ENCODE measurements at places on chromosomes 4 and X.

DNA sequence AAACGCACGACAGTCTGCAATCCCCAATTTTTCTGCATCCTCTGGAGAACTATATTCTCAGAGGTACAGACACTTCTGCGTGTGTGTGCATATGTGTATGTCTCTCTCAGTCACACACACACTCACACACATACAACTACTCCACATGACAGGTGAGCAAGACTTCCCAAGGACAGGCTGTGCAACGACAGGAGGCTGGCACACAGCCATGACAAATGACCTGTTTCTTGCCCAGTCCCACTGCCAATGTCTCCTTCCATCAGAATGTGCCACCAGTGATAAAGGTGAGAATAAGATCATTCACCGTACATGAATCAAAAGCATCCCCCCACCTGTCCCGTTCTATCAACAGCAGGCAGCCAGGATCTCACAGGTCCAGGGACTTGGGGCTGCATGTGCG, 52.4 kb downstream of the PPP2R2C start:
- no peak for DNase-seq

- no peak for DNase-seq
These were observed 83.0 kb downstream of the PJA1 start for GRCh38 chrX:69082055-69082752.

DNA sequence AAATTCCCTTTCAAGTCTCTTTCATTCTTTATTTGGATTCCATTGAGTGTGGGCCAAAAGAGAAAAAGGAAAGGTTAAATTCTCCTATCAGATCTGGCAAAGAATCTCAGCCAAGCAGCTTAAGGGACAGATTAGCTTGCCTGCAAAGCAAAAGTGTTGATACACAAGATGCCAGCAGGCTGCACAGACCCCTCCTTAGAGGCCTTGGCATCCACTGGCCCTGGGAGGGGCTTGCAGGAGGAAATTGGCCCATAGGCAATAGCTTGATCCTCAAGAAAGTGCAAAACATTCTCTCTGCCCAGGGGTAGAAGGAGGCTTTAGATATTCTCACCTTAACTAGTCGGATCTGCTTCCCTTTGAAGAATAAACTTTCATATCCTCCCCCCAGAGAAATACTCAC, 300.4 kb upstream of the CPEB2 start:
- DNase-seq, result no peak

GRCh38 chrX:16977771-16978170, 31.3 kb downstream of the REPS2 start:
- DNase-seq, result no peak

- peak; percentile 11 for DNase-seq
These were observed 168.8 kb upstream of the ZFP42 start for GRCh38 chr4:187826725-187827124.

DNA sequence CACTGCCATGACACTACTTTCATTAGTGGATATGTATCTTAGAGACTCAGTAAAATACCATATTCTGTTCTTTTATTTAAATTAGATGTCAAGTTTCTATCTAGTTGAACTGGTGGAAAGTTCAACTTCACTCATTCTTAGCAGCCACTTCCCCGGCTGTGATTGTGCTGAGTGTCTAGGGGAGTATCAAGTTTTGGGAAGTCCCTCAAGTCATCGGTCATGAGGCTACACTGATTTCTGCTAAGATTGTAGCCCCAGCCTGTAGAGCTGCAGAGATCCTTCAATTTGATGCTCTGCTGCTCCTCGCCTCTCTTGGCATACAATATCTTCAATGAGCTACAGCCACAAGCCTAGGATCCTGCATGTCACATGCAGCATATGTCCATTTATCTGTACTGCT, 53.9 kb downstream of the DMP1 start:
- DNase-seq, result no peak

GRCh38 chrX:97306771-97307470, 423.2 kb downstream of the RPA4 start:
- DNase-seq, result no peak

GRCh38 chr4:8218371-8219031, 19.4 kb downstream of the SH3TC1 start:
- no peak for DNase-seq

DNA sequence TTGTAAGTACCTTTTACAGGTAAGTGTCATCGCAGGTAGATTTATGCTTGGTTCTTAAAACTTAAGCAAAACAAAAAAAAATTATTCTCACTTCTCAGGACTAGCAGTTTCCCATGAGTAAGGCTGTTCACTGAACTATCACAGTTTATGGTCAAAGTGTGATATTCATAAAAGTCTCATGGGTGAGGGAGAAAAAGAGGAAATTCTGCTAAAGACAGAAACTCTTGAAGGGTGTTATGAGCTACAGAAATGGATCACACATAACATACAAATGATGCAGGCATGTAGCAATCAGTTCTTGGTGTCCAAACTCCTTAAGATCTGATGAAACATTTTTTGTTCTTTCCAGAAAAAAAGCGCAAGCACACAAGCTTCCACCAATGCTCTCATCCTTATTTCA, 8.5 kb downstream of the RAB9A start:
- DNase-seq, result no peak

GRCh38 chr4:159607809-159608208, 504.9 kb downstream of the RAPGEF2 start:
- peak; percentile 39 for DNase-seq

DNA sequence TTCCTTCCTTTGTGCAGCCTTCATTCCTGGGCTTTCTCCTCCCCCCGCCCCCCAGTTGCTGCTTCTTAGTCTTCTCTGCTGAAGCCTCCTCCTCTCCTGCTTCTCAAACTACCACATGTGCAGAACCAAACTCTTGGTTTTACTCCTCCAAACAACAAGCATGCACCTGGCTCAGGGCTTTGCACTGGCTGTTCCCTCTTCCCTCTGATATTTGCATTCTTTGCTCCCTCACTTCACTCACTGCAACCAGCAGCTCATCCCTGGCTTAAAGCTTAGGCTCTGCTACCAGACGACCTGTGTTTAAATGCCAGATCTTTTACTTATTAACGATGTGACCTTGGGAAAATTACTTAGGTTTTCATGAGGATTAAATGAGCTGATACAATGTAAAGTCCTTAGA, 51.4 kb downstream of the MED28 start:
- no peak for DNase-seq

- DNase-seq, result no peak
These were observed 91.1 kb upstream of the MAOA start for GRCh38 chrX:43564953-43565352.

- DNase-seq, result no peak
These were observed at the start of gene RHOH for GRCh38 chr4:40196724-40197281. RHOH (plus strand) TSS chr4:40197031; CDS start chr4:40243387, 46,356 bp downstream.

GRCh38 chrX:15328131-15328530, 7.2 kb downstream of the PIGA start:
- DNase-seq, result no peak

DNA sequence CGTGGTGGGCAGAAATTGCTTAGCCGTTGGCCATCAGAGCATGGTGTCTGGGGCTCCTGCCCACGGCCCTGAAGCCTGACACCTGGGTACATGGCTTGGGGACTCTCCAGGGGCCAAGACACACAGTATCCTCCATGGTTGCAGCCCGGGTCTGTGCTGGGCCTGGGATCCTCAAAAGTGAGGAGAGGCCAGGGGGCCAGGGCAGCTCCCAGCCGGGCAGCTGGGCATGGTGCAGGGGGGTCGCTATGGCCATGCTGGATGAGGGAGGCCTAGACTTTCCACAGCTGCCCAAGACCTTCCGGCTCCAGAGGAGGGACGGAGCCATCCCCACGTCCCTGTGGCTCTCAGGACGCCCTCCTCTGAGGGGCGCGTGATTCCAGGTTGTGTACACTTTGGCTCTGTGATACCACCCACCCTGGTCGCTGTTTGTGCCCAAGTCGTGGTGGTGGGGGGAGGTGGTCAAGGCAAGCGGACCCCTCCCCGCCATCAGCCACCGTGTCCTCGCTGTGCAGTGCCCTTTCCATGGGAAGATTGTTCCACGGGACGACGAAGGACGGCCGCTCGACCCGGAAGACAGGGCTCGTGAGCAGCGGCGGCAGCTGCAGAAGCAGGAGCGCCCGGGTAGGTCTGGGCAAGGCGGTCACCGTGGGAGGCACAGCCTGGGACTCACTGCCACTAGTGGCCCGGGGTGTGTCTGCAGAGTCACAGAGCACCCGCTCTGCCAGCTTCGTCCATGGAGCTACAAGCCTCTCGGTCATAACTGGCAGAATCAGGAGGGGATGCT, 25.7 kb downstream of the NKX1-1 start:
- DNase-seq, result no peak

- DNase-seq, result no peak
These were observed 87.8 kb downstream of the HPGD start for GRCh38 chr4:174434455-174434854.

GRCh38 chr4:95546221-95546620, 2.6 kb downstream of the UNC5C start:
- DNase-seq, result peak; percentile 48

DNA sequence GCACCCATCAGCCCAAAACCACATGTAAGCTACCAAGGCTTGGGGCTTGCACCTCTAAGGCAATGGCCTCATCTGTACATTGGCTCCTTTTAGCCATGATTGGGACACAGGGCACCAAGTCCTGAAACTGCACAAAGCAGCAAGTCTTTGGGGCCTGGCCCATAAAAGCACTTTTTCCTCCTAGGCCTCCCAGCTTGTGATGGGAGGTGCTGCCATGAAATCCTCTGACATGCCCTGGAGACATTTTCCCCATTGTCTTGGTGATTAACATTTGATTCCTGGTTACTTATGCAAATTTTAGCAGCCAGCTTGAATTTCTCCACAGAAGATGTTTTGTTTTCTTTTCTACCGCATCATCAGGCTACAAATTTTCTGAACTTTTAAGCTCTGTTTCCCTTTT, 58.5 kb upstream of the PABPC4L start:
- DNase-seq, result no peak

- DNase-seq, result no peak
These were observed 226.8 kb downstream of the CAMK2D start for GRCh38 chr4:113534711-113535110.

- DNase-seq, result peak; percentile 8
These were observed 109.4 kb downstream of the DLG3 start for GRCh38 chrX:70554081-70554480.
